Left colon (tissue), 2 donors: ENCODE measurements at places on chromosomes 1 and 21. TPM values are rescaled to one million over a fixed set of nuclear protein-coding genes. Genes with fewer than 3 reads are reported as not detected.

OR2T12 gene
- total RNA-seq: not detected

CLDN14 gene
- 0.20 TPM for total RNA-seq

ANKRD35 gene
- total RNA-seq: 0.12 TPM

TMEM269 gene
- 0.20 TPM for total RNA-seq

NR1I3 gene
- 0.53 TPM for total RNA-seq

MKNK1 gene
- 46.2 TPM for total RNA-seq

ZBTB8A gene
- total RNA-seq: 6.7 TPM

- peak; percentile 59 for DNase-seq
Observed at GRCh38 chr21:32021319-32021994, 148.6 kb downstream of the HUNK start.

GRCh38 chr1:204126386-204126785 lies 25.5 kb downstream of the ETNK2 start:
- no peak for DNase-seq

DNA sequence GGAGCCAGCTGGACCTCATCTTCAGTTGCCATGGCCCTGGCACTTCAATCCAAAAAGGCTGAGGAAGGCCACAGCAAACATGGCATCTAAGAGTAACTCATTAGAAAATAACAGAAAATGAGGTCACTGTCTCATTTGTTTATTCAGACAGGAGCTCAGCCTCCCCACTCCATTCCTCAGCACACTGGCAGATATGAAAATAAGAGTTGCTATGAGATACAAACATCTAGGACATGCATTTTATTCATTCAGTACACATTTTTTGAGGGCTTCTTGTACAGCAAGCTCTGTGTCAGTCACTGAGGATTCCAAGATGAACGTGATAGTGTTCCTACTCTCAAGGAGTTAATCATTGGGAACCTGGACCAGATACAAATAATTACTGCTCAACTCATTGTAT lies 32.7 kb upstream of the TMEM125 start:
- DNase-seq: no peak

DNA sequence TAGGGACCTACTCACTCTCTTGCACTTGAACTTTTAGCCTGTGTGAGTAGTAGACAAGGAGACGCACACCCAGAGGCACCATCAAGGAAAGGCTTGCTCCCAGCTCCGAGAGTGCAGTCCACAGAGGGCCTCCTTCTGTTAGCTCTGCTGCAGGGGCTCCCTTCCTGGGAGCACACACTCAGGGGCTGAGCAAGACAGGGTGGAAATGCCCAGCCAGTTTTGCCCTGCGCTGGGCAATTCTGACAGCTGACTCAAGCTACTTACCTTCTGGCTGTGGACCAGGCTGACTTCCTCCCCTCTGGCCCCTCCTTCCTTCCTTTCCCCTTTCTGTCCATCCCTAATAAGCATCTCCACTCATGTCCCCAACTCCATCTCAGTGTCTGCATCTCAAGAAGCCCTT lies 449.1 kb downstream of the PTPRU start:
- DNase-seq: no peak

DNA sequence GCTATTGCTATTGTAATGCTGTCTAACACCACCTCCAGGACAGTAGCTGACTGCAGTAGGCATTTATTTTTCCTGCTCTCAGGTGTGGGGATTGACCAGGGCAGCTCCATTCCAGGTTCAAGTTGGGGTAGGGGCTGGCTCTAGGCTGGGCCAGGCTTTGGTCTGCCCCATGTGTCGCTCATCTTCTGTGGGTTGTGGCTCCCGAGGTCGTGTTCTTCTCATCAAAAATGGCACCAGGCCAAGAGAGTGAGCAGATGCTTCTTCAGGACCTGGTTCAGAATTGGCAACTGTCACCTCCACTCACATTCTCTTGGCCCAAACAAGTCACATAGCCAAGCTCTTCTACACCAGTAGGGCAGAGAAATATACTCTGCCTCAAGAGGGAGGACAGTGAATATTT lies 133.7 kb downstream of the PTPRU start:
- no peak for DNase-seq

DNA sequence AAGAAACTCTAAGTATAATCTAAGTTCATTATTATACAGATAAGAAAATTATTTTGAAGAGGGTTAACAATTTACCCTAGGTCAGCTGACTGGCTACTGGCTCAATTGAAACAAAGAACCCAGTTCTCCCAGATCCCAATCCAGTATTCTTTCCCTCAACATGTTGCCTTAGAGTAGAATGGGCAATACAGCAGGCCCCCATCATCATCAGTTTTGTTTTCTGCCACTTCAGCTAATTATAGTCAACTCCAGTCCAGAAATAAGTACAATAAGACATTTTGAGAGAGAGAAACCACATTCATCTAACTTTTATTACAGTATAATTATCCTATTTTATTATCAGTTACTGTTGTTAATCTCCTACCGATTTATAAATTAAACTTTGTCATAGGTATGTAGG lies 241.2 kb downstream of the ASTN1 start:
- DNase-seq: no peak

GRCh38 chr1:208562151-208562960 lies 318.2 kb upstream of the PLXNA2 start:
- no peak for DNase-seq

DNA sequence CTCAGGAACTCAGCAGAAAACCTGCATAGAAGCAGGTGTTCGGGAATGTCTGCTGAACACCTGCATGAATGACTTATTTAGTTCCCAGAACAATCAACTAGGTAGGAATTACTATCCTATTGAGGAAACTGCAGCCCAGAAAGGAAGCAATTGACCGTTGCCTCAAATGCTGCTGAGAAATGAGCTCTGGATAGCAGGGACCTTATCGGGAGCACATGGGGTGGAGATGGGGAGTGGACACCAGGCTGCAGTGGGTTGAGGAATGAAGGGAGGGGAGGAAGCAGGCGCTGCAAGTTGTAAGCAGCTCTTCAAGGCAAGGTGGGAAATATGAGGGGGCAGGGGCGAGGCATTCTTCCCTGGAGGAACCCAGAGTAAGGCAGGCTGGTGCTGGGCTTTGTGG lies 10.8 kb upstream of the CDCP2 start:
- DNase-seq: peak; percentile 57

- DNase-seq: peak; percentile 7
Observed at GRCh38 chr1:76901158-76901767, 34.0 kb downstream of the ST6GALNAC5 start.

GRCh38 chr1:200660719-200661118 lies 9.0 kb downstream of the DDX59 start:
- DNase-seq: no peak

DNA sequence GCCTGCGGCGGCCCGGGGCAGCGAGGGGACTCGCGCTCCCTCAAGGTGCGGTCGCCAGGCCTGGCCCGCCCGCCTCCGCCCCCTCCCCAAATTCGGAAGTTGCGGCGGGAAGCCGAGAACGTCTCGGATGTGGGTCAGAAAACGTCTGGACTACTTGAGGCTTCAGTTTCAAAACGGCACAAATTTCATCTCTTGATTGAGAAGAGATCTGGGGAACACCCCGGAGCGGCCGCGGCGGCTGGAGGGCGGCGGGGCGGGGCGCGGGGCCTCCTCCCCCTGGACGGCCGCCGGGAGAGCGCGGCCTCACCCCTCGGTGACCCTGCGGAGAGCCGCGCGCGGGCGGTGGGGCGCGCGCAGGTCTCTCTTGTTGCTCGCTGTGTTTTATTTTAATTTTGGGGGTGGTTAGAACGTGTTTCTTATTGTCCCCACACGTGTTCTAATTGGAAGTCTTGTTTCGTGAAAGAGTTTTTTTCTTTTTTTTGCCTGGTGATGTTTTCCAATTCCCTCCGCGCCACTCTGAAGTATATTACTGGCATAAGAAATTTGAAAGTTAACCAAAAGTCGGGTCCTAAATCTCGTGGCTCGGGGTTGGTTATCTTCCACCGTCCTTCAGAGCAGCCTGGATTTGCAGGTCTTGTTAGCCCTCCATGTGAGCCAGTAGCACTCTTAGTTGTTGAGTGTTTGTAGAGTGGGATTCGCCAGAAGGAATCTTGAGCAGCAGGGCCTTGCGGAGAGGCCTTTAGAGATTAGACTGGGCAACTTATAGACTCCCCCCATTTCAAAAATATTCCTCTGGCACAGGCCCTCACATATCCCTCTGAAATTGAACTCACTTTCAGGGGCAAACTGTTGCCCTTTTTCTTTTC lies 749 bp downstream of the PCBP3 start:
- peak; percentile 34 for DNase-seq

GRCh38 chr1:54571803-54572541 lies 23.9 kb downstream of the ACOT11 start:
- DNase-seq: no peak

DNA sequence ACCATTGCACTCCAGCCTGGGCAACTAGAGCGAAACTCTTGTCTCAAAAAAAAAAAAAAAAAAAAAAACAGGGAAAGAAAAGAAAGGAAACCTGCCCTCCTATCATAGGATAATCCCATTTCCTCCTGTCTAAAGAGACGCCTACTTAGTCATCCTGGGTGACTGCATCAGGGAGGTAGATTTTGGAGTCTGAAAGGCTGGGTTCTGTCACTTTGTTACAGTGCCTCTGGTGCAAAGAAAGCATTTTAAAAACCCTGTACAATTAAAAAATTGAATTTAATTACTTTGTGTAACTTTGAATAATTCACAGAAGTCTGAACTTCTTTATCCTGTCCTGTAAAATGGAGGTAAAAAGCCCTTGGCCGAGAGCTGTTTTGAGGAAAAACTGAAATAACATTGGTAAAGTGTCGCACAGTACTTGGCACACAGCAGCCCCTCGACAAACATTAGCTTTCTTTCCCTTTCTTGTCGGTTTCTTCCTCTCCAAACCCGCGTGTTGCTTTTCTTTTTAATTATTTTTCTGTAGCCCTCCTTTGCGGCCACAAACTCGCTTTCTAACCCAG lies 657 bp upstream of the HDAC1 start:
- DNase-seq: no peak

- DNase-seq: no peak
Observed at GRCh38 chr1:78619803-78620579, at the start of gene IFI44L. Gene IFI44L (plus strand): TSS chr1:78620448. CDS start chr1:78627916, 7,468 bp downstream.

DNA sequence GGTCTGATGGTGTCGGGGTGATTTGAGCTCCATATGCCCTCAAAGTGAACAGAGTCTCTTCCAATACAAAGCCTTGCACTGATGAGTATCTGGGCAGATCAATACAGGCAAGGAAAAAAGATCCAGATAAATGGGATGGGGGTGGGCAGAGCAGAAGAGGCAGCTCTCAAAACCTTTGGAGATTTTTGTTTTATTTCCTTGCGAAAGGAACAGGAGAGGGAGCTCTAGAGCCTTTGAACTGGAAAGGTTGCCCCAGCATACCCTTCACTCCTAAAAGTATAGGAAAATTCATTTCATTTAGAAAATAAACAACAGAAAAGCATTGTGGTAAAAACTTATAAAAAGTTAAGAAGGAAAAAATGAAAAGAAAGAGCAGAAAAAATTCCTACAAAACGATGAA lies 31.4 kb upstream of the OLIG2 start:
- DNase-seq: no peak

DNA sequence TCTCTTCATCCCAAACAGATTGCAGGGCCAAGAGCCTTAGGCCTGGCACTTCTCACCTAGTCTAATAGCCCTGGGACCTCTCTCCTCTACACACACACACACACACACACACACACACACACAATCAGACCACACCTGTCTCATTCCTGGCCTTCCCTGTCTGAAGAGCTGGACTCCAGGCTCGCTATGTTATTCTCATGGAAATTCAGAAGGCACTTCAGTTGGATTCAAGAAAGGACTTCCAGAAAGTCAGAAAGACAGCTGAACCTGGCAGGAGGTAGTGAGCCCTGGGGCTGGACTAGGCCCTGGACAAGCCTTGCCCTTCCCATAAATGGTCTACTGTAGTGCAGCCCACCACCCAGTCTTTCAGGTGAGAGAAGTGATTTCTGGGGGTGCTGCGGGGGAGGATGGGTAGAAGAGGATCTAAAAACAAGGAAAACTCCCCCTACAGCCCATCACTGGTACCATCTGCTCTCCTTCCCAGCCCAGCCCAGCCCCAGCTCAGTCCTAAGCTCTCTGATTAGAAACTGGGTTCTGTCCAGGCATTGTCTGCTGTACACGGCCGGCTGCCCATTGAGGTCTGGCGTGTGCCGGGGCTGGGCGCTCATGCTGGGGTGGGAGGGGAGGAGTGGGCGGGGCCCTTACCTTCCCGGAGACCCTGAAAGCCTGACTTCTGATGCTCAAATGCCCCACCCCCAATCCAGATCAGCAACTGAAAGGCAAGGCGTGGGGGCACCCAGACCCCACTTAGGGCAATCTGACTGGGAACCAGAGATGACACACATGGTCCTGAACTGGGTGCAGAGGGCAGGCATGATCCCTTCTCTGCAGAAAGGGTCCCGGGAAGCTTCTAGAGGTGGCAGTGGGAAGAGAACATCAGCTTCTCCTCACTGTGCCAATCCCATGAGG lies 2.5 kb downstream of the KIF21B start:
- no peak for DNase-seq

- no peak for DNase-seq
Observed at GRCh38 chr1:236966636-236967035, 37.6 kb downstream of the MT1HL1 start.

DNA sequence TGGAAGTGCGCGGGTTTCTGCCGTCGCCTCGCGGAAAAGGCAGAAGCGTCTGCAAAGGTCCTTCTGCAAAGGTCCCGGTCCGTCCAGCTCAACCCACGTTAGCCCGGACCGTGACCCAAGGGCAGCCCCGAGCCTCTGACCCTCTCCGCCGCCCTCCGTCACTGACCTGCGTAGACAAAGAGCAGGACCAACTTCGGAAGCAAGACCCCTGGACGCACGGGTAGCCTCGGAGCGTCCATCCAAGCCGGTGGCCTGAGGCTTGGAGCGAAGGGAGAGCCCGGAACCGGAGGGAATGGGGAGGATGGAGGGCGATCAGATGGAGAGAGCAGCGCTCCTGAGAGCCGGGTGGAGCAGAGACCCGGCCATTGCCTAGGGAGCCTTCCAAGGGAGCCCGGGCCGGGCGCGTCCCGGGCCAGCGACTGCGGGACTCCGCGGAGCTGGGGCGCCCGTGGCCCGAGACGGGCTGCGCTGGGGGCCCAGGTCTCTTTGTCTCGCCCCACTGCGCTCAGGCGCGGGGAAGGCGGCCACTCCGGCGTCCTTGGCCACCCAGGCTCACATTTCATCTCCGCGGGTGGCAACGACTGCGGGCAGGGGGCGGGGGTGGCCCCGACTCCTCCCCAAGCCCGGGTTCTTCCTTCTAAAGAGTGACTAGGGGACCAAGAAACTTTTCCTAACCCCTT lies at the start of gene CYYR1:
TSS of gene CYYR1 (minus strand) at position 585 of the 680 bp plus-strand sequence. CDS start at position 239, 346 bp downstream.
- no peak for DNase-seq

GRCh38 chr1:40706626-40707025 lies 15.1 kb downstream of the NFYC start:
- DNase-seq: no peak
